ENCODE measurements at places on chromosomes 2 and 18. TPM values are rescaled to one million over a fixed set of nuclear protein-coding genes. Genes with fewer than 3 reads are reported as not detected.

- DNase-seq: no peak
Observed at GRCh38 chr2:232873292-232873908, 3.3 kb downstream of the SNORC start.

DNA sequence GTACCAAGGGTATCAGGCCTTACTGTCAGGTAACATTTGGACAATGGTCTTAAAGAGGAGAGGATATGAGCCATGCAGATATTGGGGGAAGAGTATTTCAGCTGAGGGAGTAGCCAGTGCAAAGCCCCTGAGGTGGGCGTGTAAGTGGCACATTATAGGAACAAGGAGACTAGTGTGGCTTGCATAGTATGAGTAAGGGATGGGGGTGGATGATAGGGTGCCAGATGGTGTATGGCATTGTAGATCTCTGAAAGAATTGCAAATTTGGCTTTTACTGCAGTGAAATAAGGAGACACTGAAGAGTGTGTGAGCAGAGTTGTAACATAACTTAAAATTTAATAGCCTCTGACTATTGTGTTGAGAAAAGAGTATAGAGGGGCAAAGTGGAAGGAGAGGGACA lies 244.0 kb downstream of the PDE11A start:
- DNase-seq: no peak

DNA sequence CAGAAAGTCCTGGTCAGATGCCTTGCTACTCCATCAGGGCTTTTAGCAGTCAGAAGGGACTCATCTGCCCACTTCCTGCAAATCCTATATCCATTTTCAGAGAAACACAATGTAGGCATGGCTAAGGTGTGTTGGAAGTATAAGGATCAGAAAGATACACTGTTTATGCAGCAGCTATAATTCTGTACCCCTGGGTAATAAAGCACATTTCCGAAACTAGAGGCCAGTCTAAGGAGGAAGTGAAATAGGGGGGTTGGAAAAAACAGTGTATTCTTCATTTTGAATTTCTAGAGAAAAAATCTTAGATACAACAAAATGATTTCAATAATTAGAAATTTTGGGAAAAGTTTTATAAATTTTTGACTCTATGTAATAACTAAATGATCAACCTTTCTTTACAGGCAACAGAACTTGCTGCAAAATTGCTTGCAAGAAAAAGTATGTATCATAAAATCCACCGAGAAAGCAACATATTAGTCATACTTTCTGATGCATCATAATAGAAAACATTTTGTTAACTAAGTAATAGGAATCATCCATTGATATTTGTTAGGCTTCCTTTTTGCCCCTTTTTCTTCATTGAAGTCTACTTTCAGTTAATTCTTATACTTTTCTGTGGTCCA lies 47.4 kb downstream of the FSIP2 start:
- DNase-seq: no peak

DNA sequence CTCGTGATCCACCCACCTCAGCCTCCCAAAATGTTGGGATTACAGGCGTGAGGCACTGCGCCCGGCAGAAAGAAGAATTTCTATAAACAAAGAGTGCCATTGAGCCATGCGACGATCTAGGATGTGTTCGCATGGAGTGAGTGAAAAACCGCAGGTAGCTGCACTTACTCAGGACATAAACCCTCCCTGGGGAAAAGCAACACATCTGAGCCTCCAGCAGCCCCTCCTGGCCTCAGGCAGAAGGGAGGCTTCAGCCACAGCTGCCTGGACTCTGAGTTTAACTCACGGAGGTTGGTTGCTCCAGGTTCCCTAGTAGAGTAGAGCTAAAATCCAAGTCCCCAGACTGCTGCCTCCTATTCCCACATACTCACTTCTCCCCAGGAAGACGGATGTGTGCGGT lies 11.3 kb upstream of the STK25 start:
- DNase-seq: no peak

DNA sequence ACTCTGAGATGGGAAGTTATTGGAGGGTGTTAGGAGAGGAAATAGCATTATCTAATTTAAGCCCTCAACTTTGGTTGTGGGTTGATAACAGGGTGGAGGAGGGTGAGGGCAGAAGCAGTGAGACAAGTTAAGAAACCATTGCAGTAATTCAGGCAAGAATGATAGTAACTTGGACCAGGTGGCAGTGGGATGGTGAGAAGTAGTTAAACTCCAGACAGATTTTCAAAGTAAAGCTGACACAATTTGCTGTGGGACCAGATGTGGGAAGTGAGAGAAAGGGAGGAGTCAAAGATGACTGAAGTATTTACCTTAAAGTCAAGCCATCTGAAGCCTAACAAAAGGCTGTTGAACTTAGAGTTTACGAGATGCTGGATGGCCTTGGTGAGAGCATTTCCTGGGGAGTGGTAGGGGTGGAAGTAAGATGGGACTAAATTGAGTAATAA lies 163.2 kb upstream of the KLF7 start:
- DNase-seq: no peak

DNA sequence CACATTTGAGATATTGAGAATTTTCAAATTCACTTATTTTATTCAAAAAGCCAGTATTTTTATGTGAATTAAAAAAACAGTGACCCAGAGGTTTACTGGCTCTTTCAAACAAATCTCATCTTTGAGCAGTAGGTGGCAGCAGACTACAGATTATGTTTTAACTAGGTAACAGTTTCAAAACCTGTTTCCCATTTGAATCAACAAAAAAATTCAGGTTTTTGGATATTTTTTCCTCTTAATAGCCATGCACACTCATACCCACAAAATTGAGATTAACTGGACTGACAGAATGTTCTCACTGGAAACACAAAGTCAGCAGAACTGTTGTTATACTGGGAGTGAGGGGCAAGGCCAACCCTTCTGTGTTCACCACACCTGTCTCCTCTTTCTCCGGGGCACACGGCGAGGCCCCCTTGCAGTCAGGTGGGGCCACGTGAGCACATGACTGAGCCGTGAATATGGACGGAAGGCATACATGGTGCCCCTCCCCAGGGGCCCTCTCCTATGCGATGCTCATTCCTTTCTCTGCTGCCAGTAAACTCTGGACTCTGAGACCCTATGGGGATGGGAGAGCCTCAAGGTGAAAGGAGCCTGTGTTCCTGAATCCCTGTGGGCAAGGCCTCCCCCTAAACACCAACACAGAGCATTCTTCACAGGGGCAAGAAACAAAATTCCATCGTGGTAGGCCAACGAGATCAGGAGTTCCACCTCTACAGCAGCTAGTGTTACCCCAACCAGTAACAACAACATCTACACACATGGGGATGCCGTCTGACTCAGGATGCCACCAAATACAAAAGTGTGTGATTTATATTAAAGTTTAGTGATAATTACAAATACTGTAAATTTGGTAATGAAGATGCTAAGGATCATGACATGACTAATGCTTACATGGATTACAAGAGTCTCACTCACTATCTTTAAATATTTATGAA lies 80.4 kb downstream of the LPIN2 start:
- peak; percentile 65 for DNase-seq

DNA sequence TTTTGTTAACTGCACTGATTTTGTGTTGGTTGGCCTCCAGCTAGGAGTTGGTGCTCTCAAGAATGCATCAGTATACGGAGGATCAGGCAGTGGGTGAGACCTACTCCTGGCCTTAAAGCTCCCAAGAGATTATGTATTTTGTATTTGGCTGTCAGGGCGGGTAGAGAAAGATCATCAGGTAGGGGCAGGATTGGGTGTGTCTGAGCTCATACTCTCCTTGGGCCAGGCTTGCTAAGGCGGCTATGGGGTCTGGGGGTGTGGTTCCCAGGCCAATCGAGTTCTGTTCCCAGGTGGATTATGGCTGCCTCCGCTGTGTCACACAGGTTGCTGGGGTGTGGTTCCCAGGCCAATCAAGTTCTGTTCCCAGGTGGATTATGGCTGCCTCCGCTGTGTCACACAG lies 28.9 kb upstream of the IL1RN start:
- no peak for DNase-seq

DNA sequence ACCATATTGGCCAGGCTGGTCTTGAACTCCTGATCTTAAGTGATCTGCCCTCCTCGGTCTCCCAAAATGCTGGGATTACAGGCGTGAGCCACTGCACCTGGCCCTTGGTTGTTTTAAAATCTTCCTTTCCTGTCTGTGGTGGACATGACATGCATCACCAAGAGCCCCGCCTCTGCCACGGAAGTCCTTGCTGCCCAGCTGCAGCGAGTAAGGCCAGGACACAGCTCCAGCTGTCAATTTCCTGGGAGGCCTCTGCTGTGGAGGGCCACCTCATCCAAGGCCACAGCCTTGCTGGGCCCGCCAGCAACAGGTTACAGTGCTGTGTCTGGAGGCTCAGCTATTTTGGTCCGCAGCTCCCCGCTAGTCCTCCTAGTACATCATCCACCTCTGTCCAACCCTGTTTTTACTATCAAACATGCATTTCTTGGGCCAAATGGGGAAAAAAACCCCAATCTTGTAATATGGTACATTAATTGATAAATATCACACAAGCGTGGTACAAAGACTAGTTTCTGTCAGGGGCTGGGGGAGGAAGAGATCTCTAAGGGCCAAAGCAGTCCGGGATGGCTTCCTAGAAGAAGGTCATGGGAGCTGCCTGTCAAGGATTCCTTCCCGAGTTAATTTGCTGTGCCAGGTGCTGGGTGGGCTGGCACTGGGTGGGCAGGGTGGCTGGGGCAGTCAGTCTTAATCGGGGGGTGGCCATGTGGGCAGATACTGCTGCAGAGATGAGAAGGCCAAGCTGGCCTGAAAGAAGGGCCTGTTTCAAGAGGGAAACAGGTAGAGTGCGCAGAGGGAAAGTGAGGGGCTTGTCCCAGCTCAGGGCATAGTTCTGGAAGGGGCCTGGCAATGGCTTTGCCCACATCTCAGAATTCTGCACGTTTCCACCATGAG lies 100.5 kb downstream of the INHBB start:
- DNase-seq: no peak

- no peak for DNase-seq
Observed at GRCh38 chr2:106944215-106944614, 58.2 kb upstream of the ST6GAL2 start.

DNA sequence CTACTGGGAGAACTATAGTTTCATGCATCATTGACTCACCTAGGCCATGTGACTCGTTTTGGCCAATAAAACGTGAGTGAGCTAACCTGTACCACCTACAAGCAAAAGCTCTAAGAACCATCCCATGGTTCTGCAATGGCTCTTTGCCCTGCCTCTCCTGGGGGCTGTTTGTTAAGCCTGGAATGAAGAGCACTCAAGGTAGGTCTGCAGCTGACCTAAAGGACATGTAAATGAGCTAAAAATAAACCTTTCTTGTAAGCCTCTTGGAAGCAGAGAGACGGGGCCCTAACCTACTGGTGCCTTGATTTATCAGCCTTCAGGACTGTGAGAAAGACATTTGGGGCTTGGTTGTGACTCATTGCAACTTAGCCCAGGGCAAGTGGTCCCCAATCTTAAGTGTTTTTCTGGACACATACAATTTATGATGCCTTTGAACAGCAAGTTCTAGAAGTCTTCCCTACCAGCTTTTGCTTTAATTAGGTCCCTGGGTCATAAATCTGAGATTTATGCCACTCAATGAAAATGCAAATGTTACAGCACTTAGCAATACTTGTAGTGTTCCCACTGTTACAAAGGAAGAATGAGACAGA lies 107.4 kb downstream of the OSBPL6 start:
- DNase-seq: no peak

- no peak for DNase-seq
Observed at GRCh38 chr18:7809978-7810377, 242.9 kb downstream of the PTPRM start.

DNA sequence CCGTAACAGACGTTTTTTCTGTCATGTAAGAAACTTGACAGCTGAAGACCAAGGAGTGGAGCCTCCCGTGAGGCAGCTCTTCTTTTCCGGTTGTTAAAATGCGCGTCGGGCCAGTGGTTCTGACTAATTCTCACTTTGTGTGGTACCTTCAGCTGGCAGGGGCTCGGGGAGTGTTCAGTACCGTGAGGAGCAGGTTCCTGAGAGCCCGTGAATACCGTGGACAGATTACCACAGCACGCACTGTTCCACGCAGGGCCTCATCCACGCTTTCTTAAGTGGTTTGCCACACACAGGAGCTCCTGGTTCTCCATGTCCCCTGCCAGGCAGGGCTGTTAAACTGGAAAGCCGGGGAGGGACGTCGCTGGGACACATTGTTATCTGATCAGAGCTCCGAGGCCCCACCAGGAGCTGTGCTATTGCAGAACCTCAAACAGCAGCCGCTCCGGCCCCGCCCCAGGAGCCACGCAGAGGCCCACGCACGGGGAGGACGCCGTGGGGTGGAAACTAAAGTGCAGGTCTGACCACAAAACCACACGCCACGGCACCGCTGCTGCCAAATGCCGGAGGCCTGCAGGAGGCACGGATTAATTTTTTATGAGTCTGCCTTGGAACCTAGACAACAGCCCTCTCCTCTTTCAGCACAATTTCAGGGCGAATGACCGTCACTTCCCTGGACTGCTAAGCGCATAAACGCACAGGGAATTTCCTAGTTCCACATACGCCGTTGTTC lies 43.3 kb downstream of the NFATC1 start:
- no peak for DNase-seq

- no peak for DNase-seq
Observed at GRCh38 chr2:150647943-150648342, 160.5 kb upstream of the RND3 start.

GRCh38 chr2:201891676-201892075 lies 85.3 kb downstream of the CDK15 start:
- no peak for DNase-seq

DNA sequence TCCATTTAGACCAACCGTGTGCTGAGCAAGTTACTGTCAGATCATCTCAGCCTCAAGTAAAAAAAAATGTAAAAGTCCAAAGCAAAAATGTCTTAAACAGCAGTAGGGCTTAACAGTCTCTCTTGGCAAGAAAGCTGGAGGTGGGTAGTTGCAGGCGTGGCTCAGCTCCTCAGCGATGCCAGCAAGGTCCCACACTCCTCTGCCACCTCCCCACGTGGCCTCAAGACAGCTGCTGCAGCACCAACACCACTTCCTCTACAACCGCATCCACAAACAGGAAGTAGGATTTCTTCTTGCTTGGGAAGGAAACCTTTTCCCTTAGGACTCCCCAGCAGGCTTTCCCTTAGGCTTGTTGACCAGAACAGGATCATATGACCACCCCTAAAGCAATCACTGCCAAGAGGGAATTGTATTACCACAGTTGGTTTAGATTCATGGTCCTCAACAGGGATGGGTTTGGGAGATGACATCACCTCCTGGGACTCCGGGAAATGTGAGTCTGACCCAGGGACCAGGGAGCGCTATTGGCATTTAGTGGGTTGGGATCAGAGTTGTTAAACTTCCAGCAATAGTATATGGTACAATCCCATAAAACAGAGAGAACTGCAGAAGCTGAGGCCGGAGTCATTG lies 97.1 kb downstream of the MAPK4 start:
- DNase-seq: no peak

GRCh38 chr18:38033282-38033681 lies 467.7 kb upstream of the CELF4 start:
- no peak for DNase-seq

The SERPINB11 gene
- not detected for total RNA-seq

The ITGB6 gene
- 227 TPM for total RNA-seq

The B3GNT7 gene
- total RNA-seq: 107 TPM

The ALPI gene
- total RNA-seq: not detected

The SP100 gene
- total RNA-seq: 101 TPM

The HOXD1 gene
- 1.9 TPM for total RNA-seq

The GALNT13 gene
- total RNA-seq: 2.0 TPM

The HOXD4 gene
- total RNA-seq: 0.17 TPM

The ICOS gene
- total RNA-seq: 0.32 TPM

Data from left lung (tissue), 14 donors.